Heart right ventricle (tissue), 16 donors: ENCODE measurements at places on chromosomes 11 and 22. TPM values are rescaled to one million over a fixed set of nuclear protein-coding genes. Genes with fewer than 3 reads are reported as not detected.
A peak's percentile ranks its signal among the peaks of the same experiment; 100 is the strongest.

OR52I1 gene
- not detected for total RNA-seq

MS4A7 gene
- total RNA-seq, result 11.4 TPM

CDC42BPG gene
- 0.26 TPM for total RNA-seq

SLC22A12 gene
- total RNA-seq, result not detected

C1QTNF5 gene
- 20.5 TPM for total RNA-seq

BCO2 gene
- 86.9 TPM for total RNA-seq

OTOG gene
- total RNA-seq, result not detected

CALCB gene
- not detected for total RNA-seq

GRCh38 chr11:33703788-33704187 is 3.2 kb upstream of the C11orf91 start:
- no peaks in the 10 kb centered on the region for H3K27me3 ChIP-seq
- H3K36me3 ChIP-seq, result peaks cover 7% of the 10 kb centered on the region
- H3K4me1 ChIP-seq, result peaks cover 92% of the 10 kb centered on the region
- no peak for DNase-seq
- H3K4me3 ChIP-seq, result no peak overlapping the region
- H3K27ac ChIP-seq, result peak overlapping the region; percentile 86

GRCh38 chr22:20550851-20551744 is 43.7 kb downstream of the MED15 start:
- H3K27ac ChIP-seq, result peak overlapping the region; percentile 92
- no peaks in the 10 kb centered on the region for H3K36me3 ChIP-seq
- no peaks in the 10 kb centered on the region for H3K27me3 ChIP-seq
- H3K4me3 ChIP-seq, result no peak overlapping the region
- peak; percentile 48 for DNase-seq

- H3K4me1 ChIP-seq, result peaks cover 72% of the 10 kb centered on the region
- peak overlapping the region; percentile 87 for H3K27ac ChIP-seq
- H3K4me3 ChIP-seq, result no peak overlapping the region
- peaks cover 19% of the 10 kb centered on the region for H3K27me3 ChIP-seq
These were observed 1.0 kb upstream of the ROBO4 start for GRCh38 chr11:124898711-124899110.

DNA sequence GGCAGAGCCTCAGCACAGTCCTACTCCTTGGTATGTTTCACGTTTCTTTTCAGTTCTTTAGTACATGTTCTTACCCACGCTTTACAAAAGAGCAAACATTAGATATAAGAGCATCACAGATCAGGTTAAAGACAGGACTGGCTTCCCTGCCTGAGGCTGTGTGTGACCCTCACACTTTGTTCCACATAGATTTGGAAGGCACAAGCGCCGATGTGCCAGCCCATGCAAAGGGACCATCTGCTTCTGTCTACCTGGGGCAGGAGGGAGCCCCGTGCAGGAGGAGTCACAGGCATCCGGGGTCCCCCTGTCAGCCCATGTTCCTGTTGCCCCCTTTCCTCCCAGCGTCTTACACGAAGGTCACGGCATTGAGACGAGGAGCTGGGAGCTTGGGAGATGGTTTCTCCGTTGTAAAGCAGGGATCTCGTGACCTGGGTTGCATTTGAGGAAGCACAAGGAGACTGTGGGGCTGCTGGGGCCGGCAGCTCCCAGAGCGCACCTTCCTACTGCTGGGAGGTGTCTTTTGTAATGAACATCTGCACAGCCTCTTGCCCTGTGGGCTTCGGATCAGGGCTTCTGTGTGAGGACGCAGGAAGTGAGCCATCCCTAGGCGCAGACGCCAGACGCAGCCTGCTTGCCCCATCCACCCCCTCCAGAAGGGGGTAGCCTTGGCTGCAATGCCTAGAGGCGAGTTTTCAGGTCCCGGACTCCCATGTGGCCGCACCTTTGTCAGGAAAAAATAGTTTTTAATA is 72.6 kb downstream of the SCN3B start:
- no peak overlapping the region for H3K27ac ChIP-seq
- no peaks in the 10 kb centered on the region for H3K36me3 ChIP-seq
- no peaks in the 10 kb centered on the region for H3K27me3 ChIP-seq
- peaks cover 8% of the 10 kb centered on the region for H3K4me1 ChIP-seq
- DNase-seq, result no peak
- no peak overlapping the region for H3K4me3 ChIP-seq

DNA sequence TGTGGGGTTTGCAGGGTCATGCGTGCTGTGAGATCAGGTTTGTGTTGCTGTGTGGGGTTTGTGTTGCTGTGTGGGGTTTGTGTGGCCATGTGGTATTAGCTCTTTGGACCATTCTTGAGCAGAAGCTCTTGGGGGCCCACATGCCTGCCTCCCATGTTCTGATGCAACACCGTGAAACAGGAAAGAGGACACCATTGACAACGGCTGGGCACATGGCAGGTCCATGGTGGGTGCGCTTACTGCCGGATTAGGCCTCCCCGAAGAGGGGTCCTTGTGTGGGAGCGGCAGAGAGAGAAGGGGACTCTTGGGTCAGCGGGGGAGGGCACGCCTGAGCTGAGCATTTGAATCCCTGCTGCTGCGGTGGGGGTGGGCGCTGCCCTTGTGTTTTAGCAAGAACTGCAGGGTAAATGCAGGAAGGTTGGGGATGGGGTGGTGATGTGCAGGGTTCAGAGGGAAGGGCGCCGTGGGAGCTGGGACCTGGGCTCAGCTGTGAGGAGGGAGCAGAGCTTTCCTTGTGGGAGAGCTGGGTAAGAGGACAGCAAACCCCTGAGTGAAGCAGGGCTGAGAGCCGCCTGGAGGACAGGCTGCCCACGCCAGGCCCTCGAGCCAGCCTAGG is 361.5 kb downstream of the TBC1D22A start:
- no peaks in the 10 kb centered on the region for H3K27me3 ChIP-seq
- no peak overlapping the region for H3K4me3 ChIP-seq
- H3K36me3 ChIP-seq, result no peaks in the 10 kb centered on the region
- DNase-seq, result no peak
- H3K27ac ChIP-seq, result no peak overlapping the region

DNA sequence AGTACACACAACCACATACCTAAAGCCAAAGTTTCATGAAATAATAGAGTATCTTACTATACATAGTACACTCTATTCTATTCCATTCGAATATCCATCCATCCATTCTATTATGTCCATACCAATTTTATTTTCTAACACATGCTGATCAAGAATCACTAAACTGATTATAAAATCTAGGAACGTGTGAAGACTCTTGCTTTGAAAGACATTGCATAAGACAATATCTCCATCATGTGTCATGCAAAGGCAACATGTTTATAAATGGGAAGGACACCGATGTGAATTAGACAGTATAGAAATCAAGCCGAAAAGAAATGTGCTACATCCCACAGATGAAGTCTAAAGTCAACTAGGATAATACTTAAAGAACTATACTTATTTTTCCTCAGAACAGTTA is 1561.5 kb upstream of the TENM4 start:
- no peaks in the 10 kb centered on the region for H3K27me3 ChIP-seq
- no peaks in the 10 kb centered on the region for H3K36me3 ChIP-seq
- no peak overlapping the region for H3K27ac ChIP-seq
- DNase-seq, result no peak

DNA sequence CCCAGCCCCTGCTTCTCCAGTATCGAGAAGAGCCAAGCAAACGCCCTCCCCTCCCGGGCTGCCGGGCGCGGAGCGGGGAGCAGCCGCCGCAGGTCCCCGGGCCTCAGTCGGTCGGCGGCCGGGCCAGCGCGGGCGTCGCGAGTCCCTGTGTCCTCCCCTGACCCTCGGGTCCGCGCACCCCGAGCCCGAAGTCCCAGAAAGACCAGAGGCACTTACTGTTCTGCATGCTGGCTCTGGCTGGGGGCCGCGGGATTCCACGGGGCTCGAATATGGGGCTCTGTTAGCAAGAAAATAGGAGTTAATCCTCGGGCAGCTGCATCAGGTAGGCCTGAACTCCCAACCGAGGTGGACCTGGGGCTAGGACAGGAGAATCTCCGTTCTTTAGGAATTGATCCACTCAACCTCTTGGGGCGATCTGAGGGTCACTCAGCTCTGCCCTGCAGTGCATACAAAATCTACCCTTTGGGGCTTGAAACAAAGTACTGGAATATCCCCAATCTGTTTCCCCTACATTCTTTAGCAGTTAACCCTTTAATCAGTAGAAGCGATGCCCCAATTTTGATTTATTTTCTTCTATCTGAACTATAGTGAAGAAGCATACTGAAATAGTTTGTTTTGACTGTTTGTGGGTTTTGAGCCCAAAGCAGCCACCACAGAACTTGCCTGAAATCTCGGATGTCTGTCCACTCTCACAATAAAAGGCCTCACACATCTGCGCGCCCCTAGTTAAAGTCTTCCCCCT is 4.8 kb downstream of the PAX6 start:
- no peak for DNase-seq
- no peak overlapping the region for H3K4me3 ChIP-seq
- peaks cover 100% of the 10 kb centered on the region for H3K27me3 ChIP-seq

GRCh38 chr22:49040754-49041467 is 786.8 kb downstream of the BRD1 start:
- H3K27ac ChIP-seq, result no peak overlapping the region
- no peaks in the 10 kb centered on the region for H3K4me1 ChIP-seq
- H3K27me3 ChIP-seq, result no peaks in the 10 kb centered on the region
- H3K36me3 ChIP-seq, result no peaks in the 10 kb centered on the region
- no peak for DNase-seq
- H3K4me3 ChIP-seq, result no peak overlapping the region

- H3K27me3 ChIP-seq, result no peaks in the 10 kb centered on the region
- H3K4me1 ChIP-seq, result peaks cover 8% of the 10 kb centered on the region
- H3K36me3 ChIP-seq, result no peaks in the 10 kb centered on the region
- DNase-seq, result peak; percentile 91
- H3K27ac ChIP-seq, result no peak within 1 kb of the TSS
These were observed at the start of gene LRRC74B for GRCh38 chr22:21045585-21046294. TSS of gene LRRC74B (plus strand) at chr22:21045946. CDS start at chr22:21045987, 41 bp downstream.
